ENCODE measurements at places on chromosomes 3 and 15. TPM values are rescaled to one million over a fixed set of nuclear protein-coding genes. Genes with fewer than 3 reads are reported as not detected.

GRCh38 chr3:17820704-17821103 lies 78.3 kb upstream of the TBC1D5 start:
- no peak for DNase-seq

DNA sequence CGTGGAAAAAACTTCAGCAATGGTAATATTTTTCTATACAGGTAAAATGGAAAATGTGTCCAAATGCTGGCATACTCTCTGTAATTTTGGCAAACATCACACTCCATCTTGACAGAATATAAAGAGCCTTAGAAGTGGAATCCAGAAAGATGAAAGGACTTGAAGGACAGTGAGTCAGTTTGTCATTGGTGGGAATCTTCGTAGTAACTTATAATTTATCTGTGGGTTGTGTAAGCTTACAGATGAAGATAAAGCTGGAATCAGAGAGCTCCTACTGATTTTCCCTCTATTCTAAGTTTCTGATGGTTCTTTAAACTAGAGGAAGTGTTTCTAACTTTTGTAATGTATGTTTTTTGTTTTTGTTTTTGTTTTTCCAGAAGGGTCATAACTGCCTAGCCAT lies 8.7 kb upstream of the PDZRN3 start:
- no peak for DNase-seq

DNA sequence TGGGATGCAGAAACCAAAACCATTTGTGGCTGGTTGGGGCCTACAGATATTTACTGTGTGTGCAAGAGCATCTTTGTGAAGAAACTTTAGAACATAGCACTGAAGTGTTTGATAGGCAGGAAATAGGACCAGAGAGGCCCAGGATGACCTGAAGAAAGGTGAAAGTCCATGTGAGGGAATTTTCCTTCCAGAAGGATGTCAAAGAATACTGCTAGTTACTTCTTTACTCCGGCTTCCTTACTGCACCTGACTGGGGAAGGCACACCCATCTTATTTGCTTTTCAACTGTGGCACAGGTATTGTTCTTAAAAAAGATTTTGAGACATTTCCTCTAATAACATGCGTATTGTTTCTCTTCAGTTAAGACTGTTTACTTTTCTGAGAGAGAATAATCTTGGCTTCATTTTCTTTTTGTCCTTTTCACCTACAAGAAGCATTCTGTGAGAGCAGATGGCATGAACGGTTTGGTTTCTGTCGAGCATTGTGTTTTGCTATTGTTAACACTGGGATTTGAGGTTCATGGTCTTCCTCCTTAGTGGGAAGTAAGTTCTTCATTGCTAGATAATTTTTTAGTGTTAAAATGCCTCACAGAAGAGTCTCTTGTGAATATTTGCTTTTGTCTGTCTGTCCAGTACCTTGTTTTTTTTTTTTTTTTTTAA lies 71.5 kb downstream of the SLCO3A1 start:
- no peak for DNase-seq

- no peak for DNase-seq
Measured at GRCh38 chr15:68231102-68231818, 1.7 kb upstream of the CLN6 start.

- peak; percentile 56 for DNase-seq
Measured at GRCh38 chr3:158105710-158106253, 438 bp downstream of the SHOX2 start.

GRCh38 chr15:89457086-89457485 lies 39.3 kb downstream of the RHCG start:
- peak; percentile 44 for DNase-seq

DNA sequence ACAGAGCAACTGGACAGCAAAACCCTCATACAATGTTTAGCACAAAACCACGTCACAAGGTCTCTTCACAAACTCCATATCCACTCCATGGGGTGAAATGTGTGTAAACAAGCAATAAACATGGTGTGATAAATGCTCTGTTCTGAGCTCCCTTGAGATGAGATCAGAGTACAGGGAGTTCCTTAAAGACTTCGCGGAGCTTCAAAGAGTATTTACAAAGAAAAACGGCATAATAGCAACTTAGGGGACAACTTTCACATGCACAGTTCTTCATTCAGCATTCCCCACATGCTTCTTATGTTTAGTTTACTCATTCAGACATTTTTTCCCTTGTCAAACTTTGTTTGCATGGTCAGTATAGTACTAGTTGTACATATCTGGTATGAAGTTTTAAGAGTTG lies 52.5 kb upstream of the SUCLG2 start:
- no peak for DNase-seq

DNA sequence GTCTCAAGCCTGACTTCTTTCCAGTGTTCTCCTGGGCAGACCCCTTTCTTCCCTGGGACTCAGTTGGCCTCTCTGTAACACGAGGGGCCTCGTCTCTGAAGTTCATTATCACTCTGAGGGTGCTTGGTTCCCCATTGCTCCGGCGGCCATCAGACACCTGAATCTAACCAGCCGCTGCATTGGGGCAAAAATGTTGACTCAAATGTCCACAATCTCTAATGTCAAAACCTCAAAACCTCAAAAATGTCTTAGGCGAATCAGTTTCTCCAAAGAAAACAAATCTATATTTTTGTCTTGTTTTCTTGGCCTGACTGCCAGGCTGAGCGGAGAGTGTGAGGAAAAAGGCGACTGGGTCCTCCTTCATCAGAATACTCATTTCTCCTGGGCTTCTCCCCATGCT lies 220.7 kb downstream of the VPS13C start:
- peak; percentile 11 for DNase-seq

DNA sequence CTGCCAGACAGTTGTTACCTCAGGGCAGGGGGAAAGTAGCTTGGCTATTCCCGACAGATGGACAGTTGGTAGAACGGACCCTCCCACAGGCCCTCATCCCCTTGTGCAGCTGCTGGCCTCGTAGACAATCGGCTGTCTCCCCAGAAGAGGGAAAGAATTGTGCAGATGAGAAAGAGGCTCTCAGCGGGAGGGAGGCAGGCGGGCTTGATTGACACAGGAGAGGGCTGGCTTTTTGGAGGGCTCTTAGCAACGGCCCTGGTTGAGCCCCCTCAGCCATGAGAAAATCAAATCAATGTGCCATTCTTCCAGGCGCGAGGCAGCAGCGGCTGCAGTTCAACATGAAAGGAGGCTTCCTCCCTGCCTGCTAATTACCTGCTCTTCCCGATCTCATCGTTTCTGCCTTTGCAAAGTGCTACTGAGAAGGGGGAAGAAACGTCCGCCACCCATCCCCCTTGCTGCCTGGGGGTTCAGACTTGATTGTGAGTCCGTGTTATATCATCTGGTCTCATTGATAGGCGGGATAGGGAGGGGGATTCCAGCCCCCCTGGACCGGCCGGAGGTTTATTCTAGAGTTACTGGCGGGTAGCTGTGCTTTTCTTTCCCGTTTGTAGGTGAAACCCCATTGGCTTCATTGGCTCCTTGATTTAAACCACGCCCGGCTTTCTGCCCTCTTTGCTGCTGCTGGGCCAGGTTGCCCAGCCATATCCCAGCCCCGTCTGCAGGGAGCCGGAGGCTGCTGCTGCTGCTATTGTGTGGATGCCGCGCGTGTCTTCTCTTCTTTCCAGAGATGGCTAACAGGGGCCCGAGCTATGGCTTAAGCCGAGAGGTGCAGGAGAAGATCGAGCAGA lies at the start of gene TAGLN3:
Gene TAGLN3, plus strand, starts transcription at position 287 of the 848 bp plus-strand sequence. Its CDS starts 501 bp downstream, at position 788.
- no peak for DNase-seq

DNA sequence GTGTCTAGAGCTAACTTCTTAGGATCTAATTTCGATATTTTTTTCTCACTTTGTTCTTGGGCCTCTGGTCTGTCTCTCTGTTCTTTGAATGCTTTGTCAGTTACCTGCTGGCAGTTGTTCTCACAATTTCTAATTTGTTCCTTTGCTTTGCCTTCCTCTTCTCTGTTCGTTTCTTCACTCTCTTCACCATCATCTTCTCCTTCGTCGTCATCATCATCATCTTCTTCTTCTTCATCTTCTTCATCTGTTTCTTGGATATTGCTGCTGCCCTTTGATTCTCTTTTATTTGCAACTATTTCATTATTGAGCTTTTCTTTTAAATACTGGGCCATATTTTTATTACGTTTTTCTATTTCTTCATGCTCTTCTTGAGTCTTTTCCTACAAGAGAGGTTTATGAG lies 2.7 kb downstream of the LMOD3 start:
- DNase-seq, result no peak

- DNase-seq, result no peak
Measured at GRCh38 chr3:125594125-125594524, 1.2 kb downstream of the OSBPL11 start.

GRCh38 chr3:107085261-107085660 lies 292.0 kb upstream of the CCDC54 start:
- DNase-seq, result no peak

GRCh38 chr3:29011966-29012365 lies 268.9 kb upstream of the RBMS3 start:
- no peak for DNase-seq

DNA sequence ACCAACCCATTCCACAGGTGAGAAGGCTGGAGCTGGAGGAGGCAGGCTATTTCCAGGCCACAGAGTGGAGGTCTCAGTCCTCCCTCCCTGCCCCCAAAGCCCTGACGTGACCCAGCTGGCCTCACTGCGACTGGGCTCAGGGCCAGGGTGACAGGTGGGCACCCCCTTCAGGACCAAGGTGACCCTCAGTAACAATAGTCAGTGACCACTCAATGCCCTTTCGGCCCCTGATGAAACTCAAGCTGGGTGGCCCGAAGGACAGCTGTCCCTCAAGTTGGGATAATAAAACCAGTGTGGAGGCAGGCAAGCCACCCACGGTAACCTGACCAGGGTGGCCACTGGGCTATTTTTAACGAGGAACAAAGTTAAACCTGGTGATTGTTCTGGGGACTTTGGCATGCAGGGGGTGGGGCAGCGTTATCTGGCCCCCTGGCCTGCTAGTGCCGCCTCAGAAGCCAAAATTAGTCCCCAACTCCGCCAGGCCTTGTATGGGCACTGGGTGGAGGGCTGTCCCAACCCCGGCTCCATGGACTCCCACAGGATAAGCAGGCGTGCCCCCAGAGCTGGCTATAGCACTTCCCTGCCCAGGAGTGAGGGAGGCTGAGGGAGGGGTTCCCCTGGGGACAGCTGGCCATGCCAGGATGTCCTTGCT lies 1.1 kb downstream of the TNNC1 start:
- DNase-seq, result no peak

GRCh38 chr15:41291065-41291631 lies 41.2 kb downstream of the OIP5 start:
- no peak for DNase-seq

DNA sequence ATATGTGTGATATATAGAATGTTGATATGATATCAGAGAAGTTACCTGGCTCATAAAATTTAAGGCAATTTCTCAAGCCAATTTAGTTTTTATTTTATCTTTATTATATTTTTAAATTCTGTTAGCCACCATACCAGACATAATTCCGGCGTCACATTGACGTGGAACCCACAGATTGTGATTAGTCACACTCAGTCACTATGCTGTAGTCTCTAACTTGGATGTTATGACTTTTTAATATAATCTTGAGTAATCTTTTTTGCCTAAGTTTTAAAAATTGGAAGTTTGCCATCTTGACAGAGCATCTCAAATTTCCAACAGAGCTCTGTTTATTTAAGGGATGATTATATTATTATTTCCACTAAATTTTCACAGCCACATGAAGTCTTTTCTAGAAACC lies 9.7 kb upstream of the DCLK3 start:
- no peak for DNase-seq

GRCh38 chr3:49181351-49181750 lies 10.0 kb downstream of the KLHDC8B start:
- no peak for DNase-seq

GRCh38 chr3:54862526-54862925 lies 65.3 kb downstream of the LRTM1 start:
- peak; percentile 79 for DNase-seq

DNA sequence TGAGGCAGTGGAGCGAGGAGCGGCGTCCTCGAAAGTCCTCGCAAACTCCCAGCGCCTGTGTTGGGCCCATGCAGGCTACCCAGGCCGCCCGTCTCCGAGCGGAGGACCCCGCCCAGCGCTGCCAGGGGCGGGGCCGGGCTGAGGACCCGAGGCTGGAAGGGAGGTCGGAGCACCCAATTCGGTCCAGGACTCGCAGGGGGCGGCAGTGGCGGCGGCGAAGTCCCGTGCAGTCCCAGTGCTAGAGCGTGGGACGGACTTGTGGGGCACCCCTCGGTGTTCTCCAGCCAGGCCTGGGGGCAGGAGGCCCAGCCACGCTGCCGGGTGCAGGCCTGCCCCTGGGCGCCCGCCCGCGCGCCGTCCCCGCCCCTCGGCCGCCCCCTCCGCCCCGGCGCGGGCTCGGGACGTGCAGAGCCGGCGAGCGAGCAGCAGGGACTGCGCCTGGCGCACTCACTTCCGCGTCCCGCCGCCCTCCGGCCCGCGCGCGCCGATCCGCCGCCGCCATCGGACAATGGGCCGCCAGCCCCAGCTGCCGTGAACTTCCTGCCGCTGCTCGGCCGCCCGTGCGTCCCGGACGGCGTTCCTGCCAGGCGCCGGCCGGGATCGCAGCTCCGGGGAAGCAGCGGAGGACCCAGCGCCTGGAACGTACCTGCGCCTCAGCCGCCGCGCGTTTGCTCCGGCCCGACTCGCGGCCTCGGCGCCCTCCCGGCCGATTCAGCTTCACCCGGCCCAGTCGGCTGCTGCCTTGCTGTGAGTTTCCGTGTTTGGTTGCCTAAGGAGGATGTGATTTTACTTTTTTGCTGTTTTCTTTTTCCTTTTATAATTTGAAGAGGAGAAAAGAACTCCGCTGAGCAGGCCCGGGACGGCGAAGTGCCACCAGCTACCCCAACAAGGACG lies 596 bp upstream of the LIMD1 start:
- peak; percentile 39 for DNase-seq

- no peak for DNase-seq
Measured at GRCh38 chr3:47908744-47909143, 105.8 kb downstream of the DHX30 start.

- DNase-seq, result no peak
Measured at GRCh38 chr3:10716964-10717363, 99.1 kb upstream of the SLC6A11 start.

Gene ACSBG1
- not detected for total RNA-seq

Gene ZNF501
- total RNA-seq, result not detected

Gene KCNMB3
- total RNA-seq, result 3.5 TPM

Gene ROPN1B
- not detected for total RNA-seq

Gene CFAP92
- 0.34 TPM for total RNA-seq

Gene KNL1
- total RNA-seq, result 33.6 TPM

Gene FETUB
- total RNA-seq, result 0.45 TPM
